AML-193 (cell line): ENCODE measurements at places on chromosomes 4 and X.

GRCh38 chrX:10017872-10018271 lies 50.7 kb downstream of the CLDN34 start:
- DNase-seq = peak; percentile 7

- DNase-seq = no peak
Observed at GRCh38 chr4:7107166-7107905, 39.5 kb upstream of the GRPEL1 start.

DNA sequence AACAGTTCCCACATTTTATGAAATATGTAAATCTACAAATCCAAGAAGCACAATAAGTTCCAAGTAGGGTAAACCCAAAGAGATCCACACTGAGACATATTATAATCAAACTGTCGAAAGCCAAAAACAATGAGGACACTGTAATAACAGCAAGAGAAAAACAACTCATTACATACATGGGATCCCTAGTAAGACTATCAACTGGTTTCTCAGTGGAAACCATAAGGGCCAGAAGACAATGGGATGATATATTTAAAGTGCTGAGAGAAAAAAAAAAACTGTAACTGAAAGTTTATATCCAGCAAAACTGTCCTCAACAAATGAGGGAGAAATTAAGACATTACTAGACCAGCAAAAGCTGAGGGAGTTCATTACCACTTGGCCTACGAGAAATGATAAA lies 34.7 kb downstream of the GLRA2 start:
- no peak for DNase-seq

- no peak for DNase-seq
Observed at GRCh38 chrX:40688929-40689328, 41.6 kb upstream of the CXorf38 start.

DNA sequence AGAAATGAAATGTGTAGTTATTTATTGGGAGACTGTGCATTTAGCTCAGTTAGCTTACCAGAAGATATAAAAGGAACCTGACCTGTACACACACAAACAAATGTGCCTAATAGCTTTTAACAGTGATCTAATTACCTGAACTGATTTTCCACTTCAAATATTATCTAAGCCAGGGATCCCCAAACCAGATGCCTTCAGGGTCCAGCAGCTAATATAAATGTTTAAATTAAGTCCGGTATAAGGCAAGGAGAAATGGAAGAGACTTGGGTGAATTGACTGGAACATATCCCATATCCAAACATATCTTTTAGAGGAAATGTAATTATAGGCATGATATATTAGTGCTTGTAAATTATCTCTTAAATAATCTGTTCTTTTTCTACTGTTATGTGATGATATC lies 66.7 kb downstream of the CNKSR2 start:
- no peak for DNase-seq

- DNase-seq = no peak
Observed at GRCh38 chr4:128658214-128658631, 151.3 kb upstream of the JADE1 start.

DNA sequence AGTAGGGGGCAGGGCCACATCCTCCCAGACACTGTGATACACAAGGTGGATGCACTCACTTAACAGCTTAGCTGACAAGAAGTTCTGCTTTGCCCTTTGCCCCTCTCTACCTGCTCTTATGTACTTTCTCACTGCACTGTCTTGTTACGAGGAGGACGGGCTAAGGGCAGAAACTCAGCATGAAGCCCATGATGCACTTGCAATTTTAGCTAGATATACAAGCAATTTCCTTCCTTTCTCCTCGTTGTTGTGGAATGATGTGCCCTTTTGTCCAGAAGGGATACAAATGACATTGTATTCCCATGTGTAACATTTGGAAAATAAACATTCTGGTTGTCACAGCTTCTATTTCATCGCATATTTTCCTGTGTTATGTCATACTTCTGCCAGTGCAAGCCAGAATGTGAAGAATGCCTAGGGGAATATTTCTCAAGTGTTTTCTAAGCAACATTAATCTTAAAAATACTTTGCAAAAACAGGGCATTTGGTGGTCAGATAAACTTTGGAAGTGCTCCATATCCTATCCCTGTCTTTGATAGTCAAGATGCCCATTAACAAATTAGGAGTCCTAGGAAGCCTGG lies 47.2 kb downstream of the MAOA start:
- no peak for DNase-seq

DNA sequence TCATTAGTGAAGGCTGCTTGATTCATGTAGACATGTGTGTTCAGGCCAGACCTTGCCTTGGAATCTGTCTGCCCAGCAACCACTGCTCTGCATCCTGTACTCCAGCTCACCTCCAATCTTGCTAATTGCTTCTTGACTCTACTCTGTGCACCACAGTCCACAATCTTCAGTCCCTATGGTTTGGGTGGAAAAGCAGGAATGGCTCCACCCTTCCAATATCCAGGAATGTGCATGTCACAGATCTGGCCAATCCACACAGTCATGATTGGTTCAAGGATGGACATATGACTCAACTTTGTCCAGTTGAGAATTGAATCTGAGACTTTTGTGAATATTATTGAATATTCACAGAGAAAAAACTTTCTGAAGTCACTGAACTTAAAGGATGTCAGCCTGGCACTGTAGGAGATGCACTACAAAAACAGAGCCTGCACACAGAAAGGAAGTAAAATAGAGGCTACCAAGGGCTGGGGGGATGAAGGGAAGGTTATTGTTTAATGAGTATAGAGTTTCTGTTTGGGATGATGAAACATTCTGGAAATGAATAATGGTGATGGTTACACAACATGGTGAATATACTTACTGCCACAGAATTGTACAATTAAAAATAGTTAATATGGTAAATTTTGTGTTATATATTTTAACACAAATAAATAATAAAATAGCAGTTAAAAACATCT lies 161.3 kb upstream of the USP38 start:
- DNase-seq = peak; percentile 25

DNA sequence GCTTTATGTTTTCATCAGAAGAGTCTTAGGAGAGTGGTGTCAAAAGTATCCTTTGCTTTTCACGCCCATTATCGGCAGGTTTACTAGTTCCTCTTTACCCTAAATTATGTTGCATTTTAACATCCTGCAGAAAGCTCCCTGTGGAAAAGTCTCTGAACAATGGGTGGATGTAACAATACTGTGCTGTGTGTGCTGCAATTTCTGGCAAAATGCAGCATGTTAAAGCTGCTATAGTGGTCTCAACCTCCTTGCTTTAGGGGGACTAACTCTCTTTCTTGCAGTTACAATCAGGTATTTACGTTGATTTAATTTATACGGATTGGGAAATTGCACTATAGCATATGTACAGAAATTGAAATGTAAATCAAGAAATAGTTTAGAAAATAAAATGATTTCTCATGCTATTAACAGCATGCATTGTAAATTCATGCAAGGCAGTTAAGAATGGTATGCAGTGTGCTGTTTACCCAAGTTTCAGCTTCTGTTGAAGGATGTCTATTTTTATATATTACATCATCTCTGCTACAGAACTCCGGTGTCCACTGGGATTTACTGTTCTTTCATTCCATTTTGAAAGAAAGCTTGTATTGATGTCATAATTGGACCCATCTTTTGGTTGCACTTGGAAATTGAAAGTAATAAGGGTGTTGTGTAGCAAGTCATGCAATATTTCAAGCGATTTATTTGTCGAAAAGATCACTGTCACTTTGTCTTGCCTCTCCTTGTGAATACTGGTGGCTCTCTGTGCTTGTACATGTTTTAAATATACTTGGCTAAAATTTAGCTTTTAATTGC lies 145.7 kb downstream of the RAPGEF2 start:
- no peak for DNase-seq

DNA sequence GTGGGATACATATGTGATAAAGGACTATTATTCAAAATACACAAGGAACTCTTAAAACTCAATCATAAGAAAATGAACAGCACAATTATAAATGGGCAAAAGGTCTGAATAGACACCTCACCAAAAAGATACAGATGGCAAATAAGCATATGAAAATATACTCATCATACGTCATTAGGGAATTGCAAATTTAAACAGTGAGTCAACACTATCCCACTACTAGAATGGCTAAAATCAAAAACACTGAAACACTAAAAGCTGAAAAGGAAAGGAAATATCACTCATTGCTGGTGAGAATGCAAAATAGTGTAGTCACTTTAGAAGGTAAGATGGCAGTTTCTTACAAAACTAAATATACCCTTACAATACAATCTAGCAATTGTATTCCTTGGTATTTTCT lies 597.0 kb upstream of the PABPC4L start:
- DNase-seq = no peak

- DNase-seq = no peak
Observed at GRCh38 chr4:165560941-165561340, 182.1 kb downstream of the CPE start.

DNA sequence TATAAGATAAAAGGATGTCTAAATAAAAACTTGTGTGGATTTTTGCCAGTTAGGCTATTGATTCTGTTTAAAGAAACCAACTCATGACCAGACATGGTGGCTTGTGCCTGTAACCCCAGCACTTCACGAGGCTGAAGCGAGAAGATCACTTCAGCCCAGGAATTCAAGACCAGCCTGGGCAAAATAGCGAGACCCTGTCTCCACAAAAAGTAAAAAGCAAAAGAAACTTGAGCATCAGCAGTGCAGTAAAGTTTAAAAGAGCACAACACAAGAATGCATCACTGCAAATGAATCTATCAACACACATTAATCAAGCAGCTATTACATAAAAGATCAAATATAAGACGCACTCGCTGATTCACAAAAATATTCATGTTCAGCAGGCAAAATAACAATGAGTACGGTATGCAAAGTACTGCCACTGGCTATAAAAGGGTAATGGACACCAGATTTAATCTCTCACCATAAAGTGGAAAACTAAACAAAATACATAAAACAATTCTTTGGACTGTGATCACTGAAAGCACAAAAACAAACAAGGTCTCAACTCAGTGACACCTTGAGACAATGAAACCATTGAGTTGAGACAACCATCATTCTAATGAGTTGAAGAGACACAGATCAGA lies 41.3 kb downstream of the LRBA start:
- DNase-seq = no peak

DNA sequence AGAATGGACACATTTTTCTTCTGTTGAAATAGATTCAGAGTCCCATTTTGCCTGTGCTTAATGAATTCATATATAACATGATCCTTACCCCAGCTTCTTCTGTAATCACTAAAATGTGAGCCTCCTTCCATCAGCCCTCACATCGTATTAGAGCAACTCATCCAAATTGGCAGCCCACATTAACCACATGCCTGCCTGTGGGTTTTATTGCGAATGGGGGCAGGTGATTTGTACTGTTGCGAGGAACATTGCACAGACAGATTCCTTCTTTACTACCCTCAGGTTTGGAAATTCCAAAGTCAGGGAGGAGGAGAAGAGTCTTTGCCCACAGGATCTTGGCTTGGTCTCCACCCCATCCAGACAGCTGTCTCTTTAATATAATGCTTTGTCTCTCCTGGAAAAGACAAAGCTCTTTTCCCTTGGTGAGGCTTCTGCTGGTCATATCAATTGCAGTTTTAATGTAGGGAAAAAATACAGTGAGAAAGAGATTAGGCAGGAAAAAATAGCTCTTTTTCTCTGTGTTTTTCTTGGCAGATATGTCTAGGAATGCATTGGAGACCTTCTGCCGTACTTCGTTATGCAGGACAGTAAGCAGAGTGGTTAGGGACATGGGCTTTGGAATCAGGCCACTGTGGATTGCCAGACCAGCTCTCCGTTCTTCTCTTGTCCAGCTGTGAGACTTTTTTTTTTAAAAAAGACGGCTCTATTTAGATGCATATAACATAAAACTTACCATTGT lies 371.2 kb downstream of the AFF2 start:
- DNase-seq = no peak

- DNase-seq = no peak
Observed at GRCh38 chr4:164529486-164529885, 224.4 kb upstream of the SMIM31 start.

- DNase-seq = no peak
Observed at GRCh38 chrX:130728208-130728607, 174.8 kb downstream of the ENOX2 start.

GRCh38 chr4:74375824-74376426 lies 11.0 kb downstream of the EREG start:
- no peak for DNase-seq

DNA sequence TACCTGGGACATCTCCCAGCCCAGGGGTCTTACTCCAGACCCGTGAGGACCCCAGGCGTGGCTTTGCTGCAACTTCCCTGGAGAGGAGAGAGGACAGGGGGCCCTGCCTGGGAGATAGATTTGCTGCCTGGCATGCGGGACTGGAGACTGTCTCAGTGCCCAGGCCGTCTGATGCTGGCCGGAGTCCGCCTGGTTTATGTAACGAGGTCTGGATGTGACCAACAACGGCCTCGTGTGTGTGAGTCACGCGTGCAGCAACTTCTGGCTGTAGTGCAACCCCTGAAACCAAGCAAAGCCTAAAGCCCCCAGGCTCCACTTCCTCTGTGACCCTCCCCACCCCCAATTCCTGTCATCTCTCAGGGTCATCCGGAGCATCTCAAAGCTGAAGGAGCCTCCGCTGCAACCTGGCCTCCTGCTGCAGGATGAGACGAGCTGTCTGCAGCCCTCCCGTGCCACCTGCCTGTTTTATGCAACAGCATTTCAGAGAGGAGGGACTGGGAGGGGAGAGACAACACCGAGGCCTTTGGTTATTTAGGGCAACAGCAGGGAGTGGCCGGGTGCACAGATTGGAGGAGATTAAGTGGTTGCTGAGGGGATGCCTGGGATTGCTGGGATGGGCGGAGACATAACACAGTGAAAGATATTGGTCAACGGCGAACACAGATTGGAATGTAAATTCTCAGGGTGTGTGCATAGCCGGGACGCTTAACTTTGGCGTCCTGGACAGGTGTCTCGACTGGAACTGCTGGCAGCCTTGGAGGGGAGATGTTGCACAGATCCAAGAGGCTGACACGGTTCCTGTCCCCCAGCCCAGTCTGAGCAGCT lies 16.0 kb downstream of the XG start:
- no peak for DNase-seq

- DNase-seq = no peak
Observed at GRCh38 chrX:101429934-101430333, 21.9 kb downstream of the HNRNPH2 start.

DNA sequence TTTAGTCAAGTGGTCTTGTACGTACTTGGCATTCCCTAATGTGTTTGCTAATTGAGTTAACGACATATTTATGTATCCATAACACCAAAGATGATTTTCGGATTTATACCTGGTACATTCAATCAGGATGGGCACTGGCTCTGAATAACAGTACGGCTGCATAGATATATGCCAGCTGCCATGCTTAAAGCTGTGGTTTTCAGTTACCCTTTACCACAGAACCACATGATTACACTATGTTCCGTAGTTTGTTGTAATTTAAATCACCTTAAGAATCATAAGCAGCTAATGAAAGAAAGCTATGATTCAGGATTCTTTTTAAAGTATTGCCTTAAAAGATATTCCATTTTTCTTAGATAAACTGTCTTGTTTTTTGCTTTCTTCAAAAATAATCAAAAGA lies 53.6 kb downstream of the FIP1L1 start:
- no peak for DNase-seq

GRCh38 chrX:134604701-134605311 lies 53.5 kb downstream of the PLAC1 start:
- no peak for DNase-seq

GRCh38 chrX:1103360-1103759 lies 109.1 kb downstream of the CRLF2 start:
- DNase-seq = no peak
